Subcutaneous preadipocyte (primary cell): ENCODE measurements at places on chromosomes 2 and 18. TPM values are rescaled to one million over a fixed set of nuclear protein-coding genes. Genes with fewer than 3 reads are reported as not detected.

CNTNAP5 gene
- not detected in 2 replicates for total RNA-seq

CNDP1 gene
- total RNA-seq: not detected in 2 replicates

SIX2 gene
- 11.4 and 11.7 TPM in 2 replicates for total RNA-seq

IGFBP5 gene
- total RNA-seq: 11.5 and 106 TPM in 2 replicates

CYS1 gene
- 0.20 and 0.37 TPM in 2 replicates for total RNA-seq

MFSD2B gene
- total RNA-seq: under 0.01 and 0.37 TPM in 2 replicates

ALPG gene
- total RNA-seq: not detected in 2 replicates

BCL11A gene
- total RNA-seq: under 0.01 TPM in 1 of 2 replicates, not detected in the other

GNAL gene
- total RNA-seq: 0.39 and 2.2 TPM in 2 replicates

TNS1 gene
- total RNA-seq: 68.7 and 72.3 TPM in 2 replicates

CAPN14 gene
- under 0.01 and 0.20 TPM in 2 replicates for total RNA-seq

KCNF1 gene
- total RNA-seq: not detected in 2 replicates

TUBB6 gene
- total RNA-seq: 622 and 869 TPM in 2 replicates

WNT10A gene
- not detected in 2 replicates for total RNA-seq

SCN9A gene
- total RNA-seq: 0.37 and 0.78 TPM in 2 replicates

GALNT3 gene
- total RNA-seq: under 0.01 and 0.20 TPM in 2 replicates

IL36G gene
- total RNA-seq: not detected in 2 replicates

IL1RL2 gene
- total RNA-seq: 2.0 and 2.2 TPM in 2 replicates

RAPH1 gene
- total RNA-seq: 12.5 and 28.2 TPM in 2 replicates

PLEK gene
- total RNA-seq: not detected in 2 replicates
